ENCODE measurements at places on chromosomes 2 and 18.
A peak's percentile ranks its signal among the peaks of the same experiment; 100 is the strongest.

GRCh38 chr2:106147159-106147558, 46.9 kb downstream of the UXS1 start:
- no peak for DNase-seq

DNA sequence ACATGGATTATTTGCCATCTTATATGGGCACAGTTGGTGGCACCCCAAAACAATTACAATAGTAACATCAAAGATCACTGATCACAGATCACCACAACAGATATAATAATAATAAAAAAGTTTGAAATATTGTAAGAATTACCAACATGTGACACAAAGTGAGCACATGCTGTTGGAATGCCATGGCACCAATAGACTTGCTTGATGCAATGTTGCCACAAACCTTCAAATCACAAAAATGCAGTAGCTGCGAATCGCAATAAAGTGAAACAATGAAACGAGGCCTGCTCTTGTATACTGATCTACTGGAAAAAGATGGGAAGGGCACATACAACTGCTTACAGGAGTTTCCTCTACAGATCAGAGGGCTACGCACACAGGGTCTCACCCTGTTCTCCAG, 32.2 kb upstream of the AMMECR1L start:
- DNase-seq, result no peak

DNA sequence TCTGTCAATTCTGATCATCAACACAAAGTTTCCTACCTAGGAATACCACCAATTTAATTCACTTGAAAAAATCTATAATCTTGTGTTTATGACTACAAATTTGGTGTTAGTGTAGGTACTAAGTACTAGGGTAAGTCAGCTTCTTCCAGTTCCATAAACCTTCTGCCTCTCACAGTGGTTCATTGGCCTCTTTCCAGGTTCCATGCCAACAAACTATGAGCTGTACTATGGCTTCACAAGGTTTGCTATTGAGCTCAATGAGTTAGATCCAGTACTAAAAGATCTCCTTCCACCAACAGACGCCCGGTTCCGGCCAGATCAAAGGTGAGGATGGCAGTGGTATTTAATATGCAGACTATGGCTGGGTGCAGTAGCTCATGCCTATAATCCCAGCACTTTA, 58.8 kb downstream of the PRKRA start:
- DNase-seq, result no peak

GRCh38 chr18:71471963-71472725, 1072.0 kb downstream of the CBLN2 start:
- no peak for DNase-seq

DNA sequence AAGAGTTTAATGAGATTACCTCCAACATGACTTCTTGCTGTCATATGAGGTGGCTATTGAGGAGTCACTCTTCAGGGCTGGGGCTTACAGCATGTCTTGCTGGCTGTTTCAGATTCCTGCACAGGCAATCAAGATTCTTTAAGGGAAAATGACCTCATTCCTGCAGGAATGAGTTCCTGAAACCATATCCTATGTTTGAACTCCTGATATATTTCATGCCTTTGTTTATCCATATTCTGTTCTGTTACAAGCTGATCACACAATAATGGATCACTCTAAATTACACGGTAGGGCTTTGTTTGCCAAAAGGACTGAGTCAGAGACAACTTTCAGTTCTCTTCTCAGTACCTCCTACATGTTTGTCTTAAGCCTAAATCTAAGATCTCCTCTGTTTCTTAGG, 879.8 kb upstream of the PIK3C3 start:
- no peak for DNase-seq

DNA sequence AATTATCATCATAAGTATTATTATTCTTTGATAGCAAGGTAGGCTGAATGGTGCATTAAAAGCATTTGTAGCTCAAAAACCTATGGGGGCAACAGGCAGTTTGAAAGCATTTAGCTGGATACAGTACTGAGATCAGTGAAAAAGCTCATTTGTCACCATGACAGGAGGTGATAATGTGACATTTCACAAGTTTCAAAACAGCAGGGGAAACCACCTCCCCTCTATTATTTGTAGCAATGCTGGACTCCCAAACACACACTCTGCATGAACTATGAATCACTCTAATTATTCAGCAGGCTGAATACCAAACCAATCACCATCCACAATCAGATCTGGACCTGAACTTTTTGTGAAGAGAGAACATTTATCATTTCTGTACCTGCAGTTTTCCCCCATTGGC, 63.4 kb downstream of the MYO5B start:
- DNase-seq, result no peak

- no peak for DNase-seq
Measured at GRCh38 chr2:50313656-50314055, 718.3 kb downstream of the NRXN1 start.

DNA sequence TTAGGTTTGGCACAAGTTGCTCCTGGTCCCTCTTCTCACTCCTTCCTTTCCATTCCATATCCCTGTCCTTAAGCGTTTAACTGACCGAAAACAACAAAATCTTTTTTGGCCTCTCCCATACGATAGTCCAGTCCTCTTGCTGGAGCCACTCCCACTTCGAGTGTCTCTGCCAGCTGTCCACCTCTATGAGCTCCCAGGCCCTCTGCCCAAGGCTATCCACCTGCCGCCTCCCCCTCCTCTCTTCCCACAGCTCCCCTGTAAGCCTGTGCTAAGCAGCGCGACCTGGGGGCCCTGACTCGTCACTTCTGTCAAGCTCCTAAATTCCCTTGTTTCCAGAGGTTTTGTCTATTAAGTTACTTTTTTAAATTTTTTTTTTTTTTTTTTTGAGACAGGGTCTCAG, 47.0 kb upstream of the FOSL2 start:
- no peak for DNase-seq

- no peak for DNase-seq
Measured at GRCh38 chr2:144253743-144254142, 266.2 kb downstream of the ZEB2 start.

- DNase-seq, result peak; percentile 56
Measured at GRCh38 chr2:119641562-119642258, 37.3 kb upstream of the TMEM177 start.

DNA sequence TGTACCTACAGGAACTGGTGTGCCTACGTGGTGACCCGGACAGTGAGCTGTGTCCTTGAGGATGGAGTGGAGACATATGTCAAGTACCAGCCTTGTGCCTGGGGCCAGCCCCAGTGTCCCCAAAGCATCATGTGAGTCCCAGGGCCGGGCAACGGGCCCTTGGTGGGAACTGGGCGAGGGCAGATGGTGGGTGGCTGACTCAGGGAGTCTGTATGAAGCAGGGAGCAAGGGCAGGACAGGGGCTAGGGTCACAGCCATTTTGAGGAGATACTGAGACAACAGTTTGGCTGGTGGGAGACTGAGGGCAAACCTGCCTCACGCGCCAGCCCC, 1.7 kb downstream of the EMILIN1 start:
- DNase-seq, result no peak

DNA sequence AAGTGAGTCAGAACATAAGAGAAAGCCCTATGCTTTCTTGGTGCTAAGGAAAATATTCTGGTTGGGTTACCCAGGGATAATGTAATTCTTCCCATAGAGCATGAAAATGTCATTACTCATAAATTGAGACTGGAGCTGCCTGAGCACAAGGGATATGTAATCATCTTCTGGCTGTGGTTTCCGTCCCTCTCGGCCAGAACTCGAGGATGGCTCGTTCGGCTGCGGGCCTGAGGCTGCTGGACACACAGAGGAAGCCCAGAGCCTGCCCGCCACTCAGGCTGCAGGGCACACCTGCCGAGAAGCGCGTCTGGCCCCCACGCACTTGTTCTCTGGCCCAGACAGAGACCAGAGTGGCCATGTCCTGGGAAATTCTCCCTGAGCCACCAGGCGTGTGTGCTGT, 104.9 kb downstream of the ASAP2 start:
- DNase-seq, result no peak

- DNase-seq, result no peak
Measured at GRCh38 chr2:14303366-14304115, 329.0 kb upstream of the LRATD1 start.

- no peak for DNase-seq
Measured at GRCh38 chr18:2894841-2895370, 48.1 kb downstream of the EMILIN2 start.

DNA sequence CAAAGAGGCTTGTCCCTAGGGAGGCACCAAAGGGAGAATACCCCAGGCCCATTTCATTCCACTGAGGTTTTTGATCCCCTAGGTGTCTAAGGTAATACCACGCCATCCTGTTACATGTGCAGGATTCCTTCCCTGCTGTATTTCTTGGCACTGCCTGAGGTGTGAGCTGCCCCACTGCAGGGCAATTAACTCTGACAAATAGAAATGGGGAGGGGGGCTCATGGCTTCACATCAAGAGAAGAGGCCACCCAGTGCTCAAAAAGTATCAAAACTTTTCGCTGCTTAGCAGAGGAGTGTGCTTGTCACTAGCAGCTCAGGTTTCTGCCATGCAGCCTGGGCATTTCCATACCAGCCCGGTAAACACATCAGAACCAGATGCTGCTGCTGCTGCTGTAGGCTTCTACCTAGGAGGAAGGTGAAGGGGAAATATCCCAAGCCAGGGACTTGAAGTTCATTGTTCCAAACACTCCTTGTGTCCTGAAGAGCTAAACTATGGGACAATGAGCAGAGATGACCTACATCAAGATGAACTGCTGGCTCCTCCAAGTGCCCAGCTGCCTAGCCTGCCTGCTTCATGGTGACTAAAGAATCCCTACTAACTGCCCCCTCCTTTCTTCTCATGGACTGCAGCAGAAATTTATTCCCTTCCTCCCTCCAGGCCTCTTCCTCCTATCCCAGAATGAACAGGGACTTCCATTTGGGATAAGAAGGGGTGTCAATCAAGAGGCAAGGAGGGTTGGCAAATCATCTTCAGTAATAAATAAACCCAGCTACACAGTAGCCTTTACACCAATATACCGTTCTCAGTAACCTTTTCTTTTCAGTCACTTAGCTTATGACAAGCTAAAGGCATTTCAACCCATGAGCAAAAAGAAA, 16.4 kb downstream of the POU3F3 start:
- DNase-seq, result no peak

Measured in C1 segment of cervical spinal cord (tissue), 14 donors.